ENCODE measurements at places on chromosomes 5 and 9.

DNA sequence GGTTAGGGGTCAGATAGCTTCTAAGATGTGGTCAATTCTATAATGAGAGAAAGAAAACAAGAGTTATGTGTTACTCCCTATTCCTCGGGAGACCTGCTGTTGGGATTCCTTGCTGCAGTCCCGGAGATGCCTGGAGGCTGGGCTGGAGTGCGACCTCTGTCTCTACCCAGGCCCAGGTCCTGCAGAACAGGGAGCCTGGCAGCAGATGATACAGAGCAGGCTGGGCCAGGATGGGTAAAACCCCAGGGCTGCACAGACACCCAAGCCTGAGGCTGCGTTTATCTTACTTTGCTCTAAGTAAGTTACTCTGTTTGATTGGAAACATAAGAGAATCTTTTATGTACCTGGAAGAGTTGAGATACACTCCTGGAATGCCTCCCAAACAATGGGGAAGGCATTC, 26.9 kb upstream of the FAM120AOS start:
- no peak for DNase-seq

GRCh38 chr9:80811003-80811402, 878.3 kb downstream of the TLE1 start:
- no peak for DNase-seq

DNA sequence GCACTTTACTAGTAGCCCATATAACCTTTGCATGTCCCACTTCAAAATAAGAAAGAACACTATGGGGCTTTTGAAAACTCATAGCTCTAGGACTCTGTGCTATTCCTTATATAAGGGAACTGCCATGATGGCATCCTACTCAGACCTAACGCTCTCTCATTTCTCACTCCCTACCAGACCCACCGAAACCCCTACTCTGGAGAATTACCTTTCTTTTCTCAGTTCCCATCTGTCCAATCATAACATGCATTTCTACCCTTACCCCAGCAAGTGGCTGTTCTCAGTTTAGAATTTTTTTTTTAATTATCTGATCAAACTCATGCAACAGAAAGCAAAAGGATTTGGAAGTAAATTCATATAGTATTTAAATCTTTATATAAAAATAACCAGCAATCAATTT, 27.3 kb downstream of the CARNMT1 start:
- no peak for DNase-seq

- no peak for DNase-seq
These were observed 386.5 kb upstream of the RFX3 start for GRCh38 chr9:3912280-3912679.

DNA sequence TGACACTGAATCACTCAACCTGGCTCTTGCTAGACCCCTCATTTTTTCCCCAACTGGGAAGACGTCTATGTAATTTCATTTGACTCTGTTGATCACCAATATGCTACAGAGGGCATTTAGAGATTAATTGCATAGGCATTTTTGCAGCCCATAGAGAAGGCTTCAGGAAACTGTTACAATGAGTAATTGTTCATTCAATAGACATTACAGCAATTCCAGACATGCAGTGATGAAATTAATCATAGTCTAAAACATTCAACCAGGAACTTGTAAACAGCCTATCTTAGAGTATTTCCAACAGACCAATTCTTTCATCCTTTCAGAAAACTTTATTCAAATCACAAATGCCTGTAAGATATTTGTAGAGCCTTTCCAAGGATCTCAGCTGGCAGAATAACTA, 122.3 kb downstream of the MARCHF11 start:
- DNase-seq: no peak

- no peak for DNase-seq
These were observed 734 bp downstream of the KIF27 start for GRCh38 chr9:83920469-83920926.

DNA sequence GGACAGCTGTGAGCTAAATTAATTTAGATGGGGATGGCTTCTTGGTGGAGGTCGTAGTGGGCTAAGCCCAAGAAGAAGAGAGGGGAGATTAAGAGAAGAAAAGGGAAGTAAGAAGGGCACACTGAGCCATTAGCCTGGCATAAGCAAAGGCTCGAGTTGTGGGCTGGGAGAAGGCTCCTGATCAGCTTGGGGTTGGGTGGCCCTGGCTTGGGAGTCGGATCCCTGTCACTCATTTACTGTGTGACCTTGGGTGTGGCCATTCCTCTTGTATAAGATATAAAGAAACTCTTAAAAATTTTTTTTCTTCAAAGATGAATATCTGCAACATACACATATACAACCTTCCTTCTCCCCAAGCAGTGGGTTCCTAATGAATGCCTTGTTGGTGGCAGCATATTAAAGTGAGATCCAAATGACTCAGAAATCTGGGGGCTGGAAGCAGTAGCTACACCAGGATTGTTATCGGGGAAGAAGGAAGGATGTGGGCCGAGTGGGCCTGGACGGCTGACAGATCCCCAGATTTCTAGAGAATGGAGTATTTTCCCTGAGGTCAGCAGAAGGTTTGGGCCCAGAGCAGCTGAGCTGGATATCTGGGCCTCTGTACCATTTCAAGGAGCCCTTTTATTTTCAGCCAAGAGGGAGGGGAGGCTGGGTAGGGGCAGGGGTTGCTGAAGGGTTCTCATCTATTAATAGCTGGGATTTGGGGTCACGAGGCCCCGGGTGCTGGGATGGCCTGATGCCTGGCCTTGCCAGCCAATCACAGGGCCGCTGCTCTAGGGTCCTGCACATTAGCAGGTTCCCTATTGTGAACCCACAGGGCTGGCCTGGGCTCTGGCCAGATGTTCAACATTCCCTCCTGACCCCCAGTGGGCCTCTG, 52.1 kb downstream of the PPARGC1B start:
- DNase-seq: no peak

DNA sequence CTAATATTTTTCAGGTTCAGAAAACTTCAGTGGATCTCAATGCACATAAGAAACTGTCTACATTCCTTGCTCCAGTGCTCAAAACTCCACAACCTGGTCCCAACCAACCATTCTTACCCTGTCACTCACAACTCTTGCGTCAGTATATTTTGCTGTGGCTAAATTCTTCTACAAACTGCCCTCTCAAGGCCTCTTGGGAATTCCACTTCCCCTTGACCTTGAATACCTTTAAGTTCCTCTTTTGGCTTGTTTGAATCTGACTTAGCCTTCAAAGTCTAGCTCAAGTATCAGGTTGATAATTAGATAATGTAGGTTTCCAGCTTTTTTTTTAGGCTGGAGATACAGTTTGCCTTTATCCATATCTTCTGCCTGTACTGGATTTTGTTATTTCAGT, 128.3 kb downstream of the SLF1 start:
- DNase-seq: no peak

DNA sequence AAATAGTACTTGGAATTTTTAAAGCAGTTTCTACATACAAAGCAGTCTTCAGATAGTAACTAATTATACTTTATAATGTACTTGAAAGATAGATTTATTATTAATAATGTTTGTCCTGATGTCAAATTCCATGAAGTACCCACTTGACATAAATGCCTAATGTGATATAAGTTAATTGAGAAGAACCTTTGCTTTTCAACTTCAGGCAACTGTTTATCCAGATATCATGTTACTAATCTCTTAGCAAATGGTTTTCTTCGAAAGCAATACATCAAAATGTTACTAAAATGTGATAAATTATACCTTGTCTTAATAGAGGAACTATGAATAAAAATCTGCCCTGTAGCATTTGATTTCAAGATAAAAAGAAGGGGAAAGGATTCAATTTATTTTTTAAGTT, 146.8 kb upstream of the FBXL17 start:
- no peak for DNase-seq

- DNase-seq: no peak
These were observed 146.3 kb downstream of the SNX18 start for GRCh38 chr5:54663866-54664265.

DNA sequence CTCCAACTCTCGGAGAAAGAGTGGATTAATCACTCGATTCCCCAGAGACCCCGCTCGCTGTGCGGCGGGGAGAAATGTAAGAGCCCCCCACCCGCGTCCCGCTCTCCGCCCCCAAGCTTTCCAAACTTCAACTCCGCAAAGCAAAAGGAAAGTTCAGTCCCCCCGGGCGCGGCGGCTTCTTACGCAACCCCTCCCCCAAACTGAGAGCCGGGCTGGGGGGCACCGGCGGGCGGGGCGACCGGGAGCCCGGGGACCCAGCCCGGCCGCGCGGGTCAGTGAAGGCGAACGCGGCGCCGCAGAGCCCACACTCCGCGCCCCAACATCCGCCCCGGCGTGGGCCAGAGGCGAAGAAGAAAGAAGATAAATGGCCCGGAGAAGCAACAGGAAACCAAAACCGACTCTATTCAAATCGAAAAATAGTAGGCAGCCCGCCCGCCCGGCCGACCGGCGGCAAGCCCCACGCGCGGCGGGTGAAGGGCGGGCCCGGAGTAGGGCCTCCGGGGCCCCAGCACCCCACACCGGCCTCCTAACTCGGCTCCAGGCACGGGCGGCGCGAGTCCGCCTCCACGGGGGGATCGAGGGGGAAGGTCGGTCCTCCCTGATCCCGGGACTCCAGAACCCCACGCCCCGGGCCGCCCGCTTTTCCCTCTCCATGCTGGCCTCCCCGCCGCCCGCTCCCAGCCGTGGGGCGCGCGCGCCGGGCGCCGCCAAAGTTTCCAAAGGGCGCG, 720 bp downstream of the NOTCH1 start:
- DNase-seq: peak; percentile 51

GRCh38 chr5:65395526-65396155, 86.1 kb downstream of the ADAMTS6 start:
- no peak for DNase-seq
